Tibial nerve (tissue), 4 donors: ENCODE measurements at places on chromosomes 2 and 18. TPM values are rescaled to one million over a fixed set of nuclear protein-coding genes. Genes with fewer than 3 reads are reported as not detected.

- no peak for DNase-seq
These were observed 60.4 kb downstream of the COL4A4 start for GRCh38 chr2:227103583-227103982.

GRCh38 chr2:215189393-215189792 is 51.0 kb upstream of the ABCA12 start:
- no peak for DNase-seq

GRCh38 chr2:218960309-218961165 is 1.1 kb downstream of the CDK5R2 start:
- no peak for DNase-seq

TWIST2 gene
- total RNA-seq, result 101 TPM

- no peak for DNase-seq
These were observed 1377.1 kb upstream of the PIK3C3 start for GRCh38 chr18:40577981-40578365.

- DNase-seq, result no peak
These were observed 79.8 kb downstream of the LIMS1 start for GRCh38 chr2:108614043-108614545.

DNA sequence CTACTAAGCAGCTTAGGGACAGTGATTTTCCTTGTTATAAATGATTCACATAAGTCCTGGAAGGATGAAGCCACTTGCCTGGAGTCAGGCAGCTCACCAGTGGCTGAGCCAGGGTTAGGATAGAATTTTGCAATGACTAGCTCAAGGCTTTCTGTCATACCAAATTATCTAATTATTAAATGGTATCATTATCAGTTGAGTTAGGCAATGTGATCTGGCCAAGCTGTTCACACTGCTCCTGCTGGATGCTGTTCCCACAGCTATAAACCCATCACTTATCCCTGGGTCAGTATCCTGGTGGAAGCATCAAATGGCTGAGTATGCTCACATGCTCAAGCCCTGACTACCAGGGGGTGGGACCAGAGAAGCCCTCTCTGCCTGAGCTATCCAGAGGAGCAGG is 235.2 kb downstream of the MTX2 start:
- no peak for DNase-seq
